ENCODE measurements at places on chromosomes 7 and 10. TPM values are rescaled to one million over a fixed set of nuclear protein-coding genes. Genes with fewer than 3 reads are reported as not detected.

The CALML5 gene
- not detected for total RNA-seq

The CDH23 gene
- 3.9 TPM for total RNA-seq

The VENTX gene
- total RNA-seq = 0.44 TPM

The MYH16 gene
- total RNA-seq = not detected

The MTURN gene
- total RNA-seq = 17.4 TPM

GRCh38 chr10:60578217-60578616 is 188.5 kb upstream of the ANK3 start:
- no peak for DNase-seq

GRCh38 chr7:47783456-47784223 is 164.6 kb downstream of the PKD1L1 start:
- DNase-seq = no peak

GRCh38 chr7:101803203-101804087 is 14.0 kb upstream of the CUX1 start:
- no peak for DNase-seq

GRCh38 chr10:101006593-101007098 is 7.0 kb downstream of the LZTS2 start:
- DNase-seq = no peak

DNA sequence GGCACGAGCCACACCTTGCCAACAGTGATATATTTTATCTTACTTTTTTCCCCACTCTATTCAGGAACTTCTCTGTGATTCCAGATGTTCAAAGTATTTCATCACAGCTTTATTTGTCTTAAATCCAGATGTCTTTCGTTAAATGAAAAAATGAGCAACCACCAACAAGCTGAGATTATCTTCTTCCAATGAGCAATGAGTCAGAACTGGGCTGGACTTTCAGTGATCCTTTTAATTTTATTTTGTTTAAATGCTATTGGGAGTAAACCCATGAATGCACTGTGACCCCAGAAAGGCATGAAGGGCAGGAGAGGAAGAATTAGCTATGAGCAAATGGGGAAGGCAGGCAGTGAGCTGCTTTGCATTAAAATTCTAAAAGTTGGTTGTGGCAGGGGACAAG is 77.6 kb upstream of the IMMP2L start:
- no peak for DNase-seq

DNA sequence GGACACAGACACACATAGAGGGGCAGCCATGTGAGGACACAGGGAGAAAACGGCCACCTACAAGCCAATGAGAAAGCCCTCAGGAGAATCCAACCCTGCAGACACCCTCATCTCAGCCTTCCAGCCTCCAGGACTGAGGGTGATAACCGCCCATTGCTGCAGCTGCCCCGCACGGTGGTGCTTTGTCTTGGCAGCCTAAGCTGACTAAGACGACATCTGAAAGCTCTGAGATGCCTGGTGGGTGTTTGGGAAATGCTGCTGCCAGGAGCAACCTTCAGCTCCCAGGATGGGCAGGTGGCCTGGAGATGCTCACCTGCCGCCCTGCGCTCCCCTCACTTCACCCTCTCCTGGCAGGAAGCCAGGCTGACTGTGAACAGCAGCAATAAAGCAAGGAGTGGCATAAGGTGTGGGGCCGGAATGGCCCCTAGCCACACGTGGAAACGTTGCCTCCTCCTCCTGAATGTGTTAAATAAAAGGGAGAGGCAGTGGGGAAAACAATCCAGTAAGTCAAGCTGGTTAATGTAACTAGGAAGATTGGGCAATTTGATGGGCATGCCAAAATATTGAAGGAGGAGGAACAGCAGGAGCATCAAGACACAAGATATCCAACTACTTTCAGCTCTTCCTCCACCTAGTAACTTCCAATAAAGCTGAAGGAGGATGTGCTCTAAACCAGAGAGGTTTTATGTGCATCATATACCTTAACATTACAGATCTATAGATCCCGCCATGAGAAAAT is 121.5 kb downstream of the TNS3 start:
- no peak for DNase-seq

DNA sequence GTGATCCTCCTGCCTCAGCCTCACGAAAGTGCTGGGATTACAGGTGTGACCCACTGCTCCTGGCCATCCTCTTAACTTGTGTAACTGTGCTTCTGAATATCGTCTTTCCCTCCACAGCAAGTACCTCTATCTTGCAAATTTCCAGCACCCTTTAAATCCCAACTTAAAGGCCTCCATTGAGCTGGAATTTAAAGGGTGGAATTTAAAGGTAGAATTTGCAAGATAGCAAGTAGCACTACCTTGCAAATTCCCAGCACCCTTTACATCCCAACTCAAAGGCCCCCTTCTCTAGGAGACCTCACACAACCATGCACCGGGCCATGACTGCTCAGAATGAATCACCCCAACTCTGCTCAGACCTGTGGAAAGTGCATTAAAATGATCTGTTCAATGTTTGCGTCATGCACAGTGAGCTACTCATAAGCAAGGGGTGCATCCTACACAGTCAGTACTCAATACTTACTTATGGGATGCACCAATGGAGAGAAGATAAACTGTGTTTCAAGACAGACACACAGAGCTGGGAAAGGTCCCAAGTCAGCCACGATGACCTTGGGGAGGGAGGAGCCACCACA is 17.8 kb upstream of the SDK1 start:
- no peak for DNase-seq

DNA sequence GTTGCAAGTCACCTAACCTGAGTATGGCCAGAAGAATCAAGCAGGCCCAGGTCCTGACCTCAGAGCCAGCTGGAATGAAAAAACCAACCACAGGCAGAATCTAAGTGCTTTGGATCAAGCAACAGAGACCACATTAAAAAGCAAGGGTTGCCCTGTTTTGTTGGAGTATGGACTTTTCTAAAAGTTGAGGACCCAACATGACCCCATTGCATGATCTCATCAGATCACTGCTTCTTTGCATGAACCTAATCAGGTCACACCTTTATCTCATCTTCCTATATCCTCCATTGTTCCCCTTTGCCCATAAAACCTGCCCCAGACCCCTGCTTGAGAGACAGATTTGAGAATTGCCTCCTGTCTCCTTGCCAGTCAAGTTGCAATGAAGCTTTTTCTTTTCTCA is 11.6 kb upstream of the SNX10 start:
- DNase-seq = no peak

DNA sequence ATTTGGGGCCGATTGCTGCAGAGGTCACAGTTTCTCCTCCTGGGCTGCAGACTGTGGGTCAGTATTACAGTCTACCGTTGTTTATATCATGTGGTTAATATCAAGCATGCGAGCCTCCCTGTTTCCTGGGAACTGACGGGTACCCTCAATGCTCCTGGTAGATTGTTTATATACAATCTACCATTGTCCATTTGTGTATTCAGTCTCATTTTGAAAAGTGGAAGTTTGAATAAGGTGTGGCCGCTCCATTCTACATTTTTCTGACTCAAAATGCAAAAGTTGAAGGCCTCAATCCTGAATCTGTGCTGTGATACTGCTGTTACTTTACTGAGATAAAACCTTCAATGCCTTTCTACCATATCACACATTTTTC is 107.9 kb downstream of the ACTR3B start:
- no peak for DNase-seq

DNA sequence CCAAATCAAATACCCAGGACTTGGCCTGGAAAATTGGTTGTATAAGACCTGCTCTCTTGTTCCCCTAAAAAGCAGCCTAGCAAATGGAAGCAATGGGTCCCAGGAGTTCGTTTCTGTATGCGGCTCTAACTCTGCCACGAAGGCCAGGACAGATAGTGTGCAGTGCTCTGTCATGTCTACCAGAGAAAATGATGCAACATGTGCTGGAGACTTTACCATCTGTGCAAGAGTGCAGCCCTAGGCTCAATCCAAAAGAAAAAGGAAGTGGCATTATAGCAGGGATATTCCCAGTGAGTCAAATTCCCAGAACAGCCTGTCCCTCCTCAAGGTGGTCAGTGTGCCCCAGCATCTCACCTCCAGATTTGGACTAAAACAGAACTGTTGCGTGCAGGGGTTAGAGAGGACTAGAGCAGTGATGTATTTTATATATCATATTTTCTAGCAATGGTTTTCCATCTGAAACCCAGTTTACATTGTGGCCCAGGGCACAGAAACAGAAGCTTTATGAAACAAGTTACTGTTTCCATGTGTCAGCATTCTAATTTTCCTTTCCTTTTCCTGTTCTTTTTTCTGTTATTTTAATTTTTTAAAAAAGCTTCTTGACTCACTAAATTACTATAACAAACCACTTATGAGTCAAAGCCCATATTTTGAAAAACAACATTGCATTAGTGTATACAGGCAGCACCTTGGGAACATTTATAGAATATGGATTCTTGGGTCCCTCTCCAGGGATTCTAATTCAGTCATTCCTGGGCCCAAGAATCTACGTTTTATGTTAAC is 311.2 kb downstream of the RNLS start:
- DNase-seq = no peak

- DNase-seq = no peak
Observed at GRCh38 chr10:33145451-33146188, 187.6 kb upstream of the ITGB1 start.
